ENCODE measurements at places on chromosomes 3 and 15.
A peak's percentile ranks its signal among the peaks of the same experiment; 100 is the strongest.

DNA sequence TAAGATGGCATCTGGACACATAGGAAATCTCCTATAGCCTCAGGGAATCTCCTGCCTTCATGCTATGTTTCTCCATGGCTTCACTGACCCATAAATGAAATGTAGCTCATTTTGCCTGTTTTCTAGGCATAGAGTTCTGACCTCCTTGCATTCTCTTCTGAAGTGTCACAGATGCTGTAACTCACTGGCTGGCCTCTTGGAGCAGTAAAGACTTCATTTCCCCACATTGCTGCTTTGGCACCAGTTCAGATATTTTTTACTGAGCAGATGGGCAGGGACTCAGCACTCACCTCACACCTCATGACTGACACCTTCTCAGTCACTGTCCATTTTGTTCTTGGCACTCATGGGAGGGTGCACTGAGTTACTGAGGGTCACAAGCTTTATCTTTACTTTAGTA lies 286.7 kb upstream of the TGFBR2 start:
- DNase-seq = peak; percentile 77

GRCh38 chr15:75943713-75944215 lies 40.1 kb downstream of the FBXO22 start:
- no peak for DNase-seq

DNA sequence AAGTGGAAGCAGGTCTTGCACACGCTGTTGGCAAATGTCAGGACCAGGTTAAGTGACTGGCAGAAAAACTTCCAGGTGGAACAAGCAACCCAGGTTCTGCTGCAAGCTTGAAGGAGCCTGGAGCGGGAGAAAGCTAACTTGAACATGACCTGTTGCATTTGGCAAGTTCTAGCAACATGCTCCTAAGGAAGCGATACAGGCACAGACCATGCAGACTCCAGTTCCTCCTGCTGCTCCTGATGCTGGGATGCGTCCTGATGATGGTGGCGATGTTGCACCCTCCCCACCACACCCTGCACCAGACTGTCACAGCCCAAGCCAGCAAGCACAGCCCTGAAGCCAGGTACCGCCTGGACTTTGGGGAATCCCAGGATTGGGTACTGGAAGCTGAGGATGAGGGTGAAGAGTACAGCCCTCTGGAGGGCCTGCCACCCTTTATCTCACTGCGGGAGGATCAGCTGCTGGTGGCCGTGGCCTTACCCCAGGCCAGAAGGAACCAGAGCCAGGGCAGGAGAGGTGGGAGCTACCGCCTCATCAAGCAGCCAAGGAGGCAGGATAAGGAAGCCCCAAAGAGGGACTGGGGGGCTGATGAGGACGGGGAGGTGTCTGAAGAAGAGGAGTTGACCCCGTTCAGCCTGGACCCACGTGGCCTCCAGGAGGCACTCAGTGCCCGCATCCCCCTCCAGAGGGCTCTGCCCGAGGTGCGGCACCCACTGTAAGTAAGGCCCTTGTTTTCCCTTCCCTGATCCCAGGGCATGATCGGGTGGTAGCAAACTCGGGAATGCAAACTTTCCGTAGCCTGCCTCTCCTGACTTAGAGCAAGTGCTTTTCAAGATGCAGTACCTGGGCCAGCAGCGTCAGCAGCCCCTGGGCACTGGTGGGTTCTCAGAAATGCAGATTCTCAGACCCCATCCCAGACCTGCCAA lies 759 bp downstream of the GALNT15 start:
- no peak for DNase-seq

DNA sequence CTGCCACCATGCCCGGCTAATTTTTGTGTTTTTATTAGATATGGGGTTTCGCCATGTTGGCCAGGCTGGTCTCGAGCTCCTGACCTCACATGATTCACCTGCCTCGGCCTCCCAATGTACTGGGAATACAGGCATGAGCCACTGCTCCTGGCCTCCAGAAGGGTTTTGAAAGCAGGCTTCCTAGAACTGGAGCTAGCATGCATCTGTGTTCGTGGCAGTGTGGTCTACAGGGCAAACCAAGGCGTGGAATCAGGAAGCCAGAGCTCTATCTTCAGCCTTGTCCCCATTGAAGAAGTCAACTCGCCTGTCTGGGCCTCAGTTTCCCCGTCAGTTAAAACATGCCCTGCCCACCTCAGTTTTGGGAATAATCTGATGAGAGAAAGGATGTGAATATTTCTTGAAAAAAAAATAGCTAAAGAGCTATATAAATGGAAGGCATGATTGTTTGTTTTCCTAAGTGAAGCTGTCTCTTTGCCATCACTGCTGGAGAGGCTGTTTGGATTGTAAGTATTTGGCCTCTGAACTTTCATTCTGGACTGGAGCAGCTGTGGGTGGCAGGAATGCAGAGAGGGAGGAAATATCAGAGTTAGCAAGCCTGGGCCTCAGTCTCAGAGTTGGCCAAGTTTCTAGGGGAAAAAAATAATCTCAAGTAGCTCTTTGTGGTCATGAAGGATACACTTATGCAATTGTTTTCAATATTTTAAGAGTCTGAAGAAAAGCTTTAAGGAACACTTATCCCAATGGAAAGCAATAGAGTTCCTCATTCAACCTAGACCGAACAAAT lies 36.5 kb upstream of the UACA start:
- peak; percentile 75 for DNase-seq

DNA sequence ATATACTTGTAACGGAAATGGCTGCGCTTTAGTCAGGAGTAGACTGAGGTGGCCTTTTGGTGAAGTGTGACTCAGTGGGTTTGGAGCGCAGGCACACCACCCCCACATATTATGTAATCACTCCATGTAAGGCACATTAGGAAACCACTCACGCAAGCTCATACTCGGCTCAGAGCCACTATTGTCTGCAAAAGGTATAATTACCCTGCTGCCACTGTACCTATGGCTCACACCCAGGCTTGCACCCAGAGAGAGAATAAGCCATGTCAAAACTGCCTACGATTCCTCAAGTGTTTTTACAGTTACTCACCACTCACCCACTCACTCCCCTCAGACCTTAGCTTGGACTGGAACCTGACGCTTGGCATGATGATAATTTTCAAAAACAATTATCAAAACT lies 611.9 kb upstream of the CCDC54 start:
- peak; percentile 99 for DNase-seq

GRCh38 chr3:20669675-20670074 lies 483.7 kb upstream of the SGO1 start:
- DNase-seq = no peak

GRCh38 chr3:188208516-188208981 lies 54.6 kb downstream of the LPP start:
- DNase-seq = no peak

GRCh38 chr3:48750856-48751255 lies 33.8 kb upstream of the IP6K2 start:
- no peak for DNase-seq

DNA sequence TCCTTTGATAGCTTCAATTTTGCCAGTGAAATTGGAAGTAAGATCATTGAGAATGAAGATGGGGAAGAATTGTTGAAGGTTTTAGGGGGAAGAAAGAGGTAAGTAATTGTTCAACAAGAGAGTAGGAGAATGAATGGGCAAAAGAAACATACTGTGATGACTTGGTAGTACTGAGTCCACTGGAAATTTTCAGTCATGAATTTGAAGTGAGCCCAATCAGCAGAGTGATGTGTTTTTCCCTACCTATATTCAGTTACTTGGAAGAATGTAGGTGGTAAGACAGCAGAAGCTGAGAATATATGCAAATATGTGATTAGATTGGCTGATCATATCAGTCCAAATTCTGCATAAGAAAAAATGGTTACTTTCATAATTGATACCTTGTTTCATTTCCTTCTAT lies 569.6 kb downstream of the AGBL1 start:
- DNase-seq = no peak

DNA sequence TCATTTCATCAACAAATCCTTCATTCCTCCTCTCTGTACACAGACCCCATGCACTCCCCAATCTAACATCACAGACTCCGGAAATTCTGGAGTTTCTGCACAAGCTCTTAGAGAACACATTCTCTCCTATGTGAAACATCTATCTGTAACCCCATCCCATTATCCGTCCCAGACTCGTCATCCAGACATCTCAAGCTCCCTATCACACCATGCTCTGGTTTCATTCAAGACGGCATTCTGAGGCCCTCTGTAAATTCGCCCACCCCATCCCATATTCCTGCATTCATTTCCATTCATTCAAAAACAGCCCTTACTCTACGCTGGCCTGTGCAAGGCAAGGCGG lies 575 bp downstream of the LEO1 start:
- DNase-seq = no peak

GRCh38 chr3:114887806-114888205 lies 259.3 kb downstream of the ZBTB20 start:
- no peak for DNase-seq

DNA sequence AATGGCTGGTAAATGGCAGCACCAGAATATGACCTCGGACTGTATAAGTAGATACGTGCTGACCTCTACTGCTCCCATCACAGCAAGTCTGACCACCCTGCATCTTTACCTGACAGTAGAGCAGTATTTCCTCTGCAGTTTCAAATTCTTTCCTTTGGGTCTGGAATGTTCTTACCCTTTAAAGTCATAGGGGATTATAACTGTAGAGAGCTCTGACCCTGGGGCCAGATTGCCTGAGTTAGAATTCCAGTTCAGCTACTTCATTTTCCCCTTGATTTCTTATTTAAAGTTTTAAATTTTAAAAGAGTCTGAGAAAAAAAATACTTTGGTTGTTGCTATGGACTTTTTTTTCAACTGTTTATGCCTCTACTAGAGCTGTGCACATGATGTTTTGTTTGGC lies 237.7 kb downstream of the NR1D2 start:
- no peak for DNase-seq

DNA sequence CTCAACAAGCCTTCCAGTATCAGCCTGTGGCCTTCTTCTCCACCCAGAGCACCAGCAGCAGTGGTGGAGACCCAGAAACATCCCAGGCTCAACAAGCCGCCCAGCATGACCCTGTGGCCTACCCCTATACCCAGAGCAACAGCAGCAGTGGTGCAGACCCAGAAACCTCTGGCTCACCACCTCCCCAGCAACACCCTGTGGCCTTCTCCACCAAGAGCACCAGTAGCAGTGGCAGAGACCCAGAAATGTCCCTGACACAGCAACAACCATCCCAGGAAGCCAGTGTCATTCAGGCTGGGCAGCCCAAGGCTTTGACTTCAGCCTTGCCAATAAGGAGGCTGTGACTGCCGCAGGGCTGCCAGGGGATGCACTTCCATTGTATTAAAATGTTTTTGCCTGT lies 16.3 kb upstream of the EMC3 start:
- DNase-seq = no peak

DNA sequence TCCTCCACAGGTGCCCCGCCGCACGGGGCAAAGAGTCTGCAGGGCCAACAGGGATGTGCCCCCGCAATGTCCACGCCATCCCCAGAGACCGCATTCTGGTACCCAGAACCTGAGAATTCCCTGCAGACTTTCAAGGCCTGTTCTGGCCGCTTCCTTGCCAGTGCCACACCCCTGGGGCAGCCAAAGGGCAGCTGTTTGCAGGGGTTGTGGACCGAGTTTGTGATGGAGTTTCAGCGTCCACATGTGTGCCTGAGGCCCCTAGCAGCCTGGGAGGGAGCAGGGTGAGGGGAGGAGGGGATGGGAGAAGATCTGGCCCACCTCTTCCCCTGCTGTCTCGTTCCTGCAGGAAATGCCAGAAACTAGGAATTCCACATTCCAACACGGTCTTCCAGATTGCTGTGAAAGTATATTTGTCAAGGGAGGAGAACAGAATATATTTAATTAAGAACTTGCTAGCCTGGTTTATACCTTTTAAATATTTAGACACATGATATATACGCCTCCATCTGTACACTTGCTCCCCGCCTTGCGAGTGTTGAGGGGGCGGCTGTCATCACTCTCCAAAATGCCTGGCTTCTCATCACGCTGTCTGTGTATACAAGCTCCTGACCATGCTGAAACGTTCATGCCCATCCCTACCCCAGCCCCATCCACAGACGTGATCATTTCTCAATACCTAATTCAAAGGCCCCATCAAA lies 31.1 kb upstream of the RASA2 start:
- DNase-seq = no peak

GRCh38 chr3:196292286-196292923 lies 4.9 kb upstream of the PCYT1A start:
- no peak for DNase-seq

DNA sequence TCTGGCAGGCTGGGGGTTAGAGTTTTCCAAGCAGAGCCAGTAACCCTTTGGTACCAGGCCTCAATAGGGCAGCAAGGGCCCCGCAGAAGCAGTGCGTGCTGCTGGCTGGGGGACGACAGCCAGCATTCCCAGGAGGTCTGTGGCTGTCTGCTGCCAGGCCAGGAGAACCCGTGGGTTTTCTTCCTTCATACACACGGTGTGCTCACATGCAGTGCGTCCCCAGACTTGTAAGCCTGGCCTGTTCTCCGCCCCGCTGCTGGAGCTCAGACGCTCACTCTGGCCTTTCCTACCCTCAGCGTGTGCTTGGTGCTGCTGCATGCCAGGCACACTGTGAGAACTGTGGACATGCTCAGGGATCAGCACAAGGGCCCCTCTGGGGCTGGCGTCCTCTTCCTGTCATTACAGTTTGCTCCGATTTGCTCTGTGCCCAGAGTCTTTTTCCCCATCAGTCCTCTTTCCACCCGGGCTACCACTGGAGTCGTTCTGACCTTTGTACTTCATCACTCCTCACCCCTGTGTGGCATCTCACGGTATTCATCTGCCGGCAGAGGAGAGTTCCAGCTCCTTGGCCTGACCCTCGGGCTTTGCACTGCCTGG lies 149.5 kb downstream of the DNAJB8 start:
- DNase-seq = no peak

DNA sequence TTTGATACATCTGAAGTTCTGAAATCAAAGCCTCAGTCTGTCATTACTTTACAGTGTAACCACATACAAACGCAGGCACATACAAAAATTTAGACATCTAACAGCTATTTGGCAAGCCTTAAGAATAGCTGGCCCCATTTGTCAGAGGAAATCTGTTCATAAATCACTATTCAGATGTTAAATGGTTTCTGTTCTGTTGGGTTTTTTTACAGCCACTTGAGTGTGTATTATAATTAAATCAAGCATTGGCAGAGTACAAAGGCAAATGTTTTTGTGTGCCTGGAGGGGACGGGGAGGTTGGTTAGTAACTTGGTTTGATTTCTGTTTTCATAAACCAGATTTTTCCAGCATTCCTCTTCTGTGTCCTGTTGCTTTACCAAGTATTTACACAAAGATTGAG lies 24.1 kb downstream of the PIGB start:
- no peak for DNase-seq

- DNase-seq = no peak
Measured at GRCh38 chr3:170768334-170768801, 101.6 kb downstream of the RPL22L1 start.

DNA sequence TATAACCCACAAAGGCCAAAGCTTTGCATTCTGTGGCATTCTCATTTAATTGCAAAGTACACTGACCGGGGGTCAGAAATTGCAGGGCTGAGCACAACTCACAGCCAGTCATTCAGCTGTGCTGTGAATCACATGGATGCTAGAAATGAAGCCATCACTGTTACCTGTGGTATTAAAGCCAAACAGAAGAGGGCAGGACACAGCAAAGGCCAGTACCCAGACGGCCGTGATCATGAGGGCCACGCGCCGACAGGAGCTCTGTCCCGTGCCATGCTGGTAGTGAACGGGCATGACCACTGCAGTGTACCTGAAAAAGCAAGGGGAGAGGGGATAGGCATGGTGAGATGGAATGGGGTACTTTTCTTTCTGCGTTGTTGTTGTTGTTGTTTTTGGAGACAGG lies 31.6 kb downstream of the DRD3 start:
- DNase-seq = no peak
